ENCODE measurements at places on chromosomes 7 and 10.
A peak's percentile ranks its signal among the peaks of the same experiment; 100 is the strongest.

DNA sequence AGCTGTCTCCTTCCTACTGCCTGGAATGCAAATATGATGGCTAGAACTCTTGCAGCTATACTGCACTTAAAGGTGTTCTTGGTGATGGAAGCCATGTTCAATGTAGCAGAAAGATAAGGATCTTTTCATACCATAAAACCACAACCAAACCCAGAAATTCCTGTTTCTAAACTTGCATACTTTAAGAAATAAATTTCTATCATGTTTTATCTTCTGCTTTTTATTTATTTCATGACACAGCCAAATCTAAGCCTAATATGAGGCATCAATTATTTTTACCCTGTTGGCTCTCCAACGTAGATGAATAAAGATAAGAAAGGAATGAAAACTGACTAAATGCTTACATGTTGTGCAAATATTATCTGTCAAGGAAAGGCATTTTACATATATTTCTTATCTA lies 224.1 kb downstream of the DOCK4 start:
- no peak for DNase-seq

DNA sequence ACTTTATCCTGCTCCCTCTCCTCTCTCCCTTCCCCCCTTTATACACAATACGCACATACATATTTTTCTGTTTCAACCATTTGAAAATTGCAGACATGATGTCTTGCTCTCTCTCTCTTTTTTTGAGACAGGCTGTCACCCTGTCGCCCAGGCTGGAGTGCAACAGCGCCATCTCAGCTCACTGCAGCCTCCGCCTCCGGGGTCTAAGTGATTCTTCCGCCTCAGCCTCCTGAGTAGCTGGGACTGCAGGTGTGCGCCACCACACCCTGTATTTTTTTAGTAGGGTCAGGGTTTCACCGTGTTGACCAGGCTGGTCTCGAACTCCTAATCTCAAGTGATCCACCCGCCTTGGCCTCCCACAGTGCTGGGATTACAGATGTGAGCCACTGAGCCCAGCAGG lies 38.5 kb downstream of the KLHDC10 start:
- no peak for DNase-seq

GRCh38 chr10:114482480-114483304 lies 78.4 kb upstream of the AFAP1L2 start:
- DNase-seq: no peak

DNA sequence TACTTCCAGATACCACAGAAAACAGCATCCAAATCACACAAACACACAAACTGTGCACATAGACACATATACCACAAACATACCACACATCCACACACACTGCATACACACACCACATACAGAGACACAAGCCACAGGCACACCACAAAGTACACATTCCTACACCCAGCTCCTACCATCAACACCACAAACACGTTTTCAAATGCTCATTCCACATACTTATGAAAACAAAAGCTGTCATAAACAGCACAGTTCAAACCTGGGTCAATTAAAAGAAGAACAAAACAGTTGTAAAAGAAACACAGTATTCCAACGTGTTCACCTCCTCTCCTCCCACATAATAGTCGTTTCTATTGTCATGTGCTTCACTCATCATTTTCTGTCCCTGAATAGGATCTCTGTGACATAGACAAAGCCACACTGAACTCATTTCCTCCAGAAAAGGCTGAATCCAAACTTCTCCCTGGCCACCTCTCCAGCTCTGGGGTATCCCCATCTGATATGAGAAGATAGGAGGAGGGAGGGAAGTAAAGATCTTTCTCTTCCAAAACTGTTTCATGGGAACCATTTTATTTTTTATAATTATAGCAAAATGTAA lies 89.2 kb downstream of the CXCL12 start:
- DNase-seq: no peak

DNA sequence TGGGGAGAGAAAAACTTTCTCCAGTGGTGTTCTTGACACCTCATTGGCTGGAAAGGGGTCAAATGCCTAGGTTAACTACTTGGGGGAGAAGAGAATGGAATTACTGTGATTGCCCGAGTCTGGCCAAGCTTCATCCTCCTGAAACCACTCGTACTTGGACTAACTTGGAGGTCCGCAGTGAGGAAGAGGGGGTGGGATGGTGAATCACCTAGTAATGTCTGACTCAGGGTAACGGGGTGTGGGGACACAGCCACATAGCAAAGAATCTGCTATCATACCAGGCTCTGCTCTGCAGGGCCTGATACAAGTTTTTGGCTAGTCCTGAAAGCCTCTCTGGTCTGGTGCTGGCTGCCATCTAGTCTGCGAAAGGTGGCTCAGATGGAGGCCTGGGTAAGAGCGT lies 190.9 kb downstream of the RPS24 start:
- DNase-seq: no peak

DNA sequence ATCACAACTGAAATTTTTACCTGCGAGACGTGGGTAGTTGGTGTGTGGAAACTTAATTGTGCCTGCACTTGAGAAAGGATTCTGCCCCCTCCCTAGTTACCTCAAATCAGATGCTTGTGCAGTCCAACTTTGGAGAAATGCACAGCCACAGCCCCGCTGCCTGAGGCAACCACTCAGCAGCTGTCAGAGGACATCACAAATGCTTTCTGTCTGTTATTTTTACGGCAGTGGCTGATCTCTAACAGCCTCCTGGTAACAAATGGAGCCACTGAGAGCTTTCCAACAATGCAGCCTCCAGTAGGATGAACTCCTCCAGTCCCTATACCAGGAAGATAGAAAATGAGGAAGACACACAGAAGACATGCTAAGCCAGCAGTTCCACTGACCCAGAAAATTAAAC lies 712.2 kb upstream of the GHITM start:
- no peak for DNase-seq

- DNase-seq: no peak
Observed at GRCh38 chr10:44982114-44982460, 3.5 kb upstream of the DEPP1 start.

DNA sequence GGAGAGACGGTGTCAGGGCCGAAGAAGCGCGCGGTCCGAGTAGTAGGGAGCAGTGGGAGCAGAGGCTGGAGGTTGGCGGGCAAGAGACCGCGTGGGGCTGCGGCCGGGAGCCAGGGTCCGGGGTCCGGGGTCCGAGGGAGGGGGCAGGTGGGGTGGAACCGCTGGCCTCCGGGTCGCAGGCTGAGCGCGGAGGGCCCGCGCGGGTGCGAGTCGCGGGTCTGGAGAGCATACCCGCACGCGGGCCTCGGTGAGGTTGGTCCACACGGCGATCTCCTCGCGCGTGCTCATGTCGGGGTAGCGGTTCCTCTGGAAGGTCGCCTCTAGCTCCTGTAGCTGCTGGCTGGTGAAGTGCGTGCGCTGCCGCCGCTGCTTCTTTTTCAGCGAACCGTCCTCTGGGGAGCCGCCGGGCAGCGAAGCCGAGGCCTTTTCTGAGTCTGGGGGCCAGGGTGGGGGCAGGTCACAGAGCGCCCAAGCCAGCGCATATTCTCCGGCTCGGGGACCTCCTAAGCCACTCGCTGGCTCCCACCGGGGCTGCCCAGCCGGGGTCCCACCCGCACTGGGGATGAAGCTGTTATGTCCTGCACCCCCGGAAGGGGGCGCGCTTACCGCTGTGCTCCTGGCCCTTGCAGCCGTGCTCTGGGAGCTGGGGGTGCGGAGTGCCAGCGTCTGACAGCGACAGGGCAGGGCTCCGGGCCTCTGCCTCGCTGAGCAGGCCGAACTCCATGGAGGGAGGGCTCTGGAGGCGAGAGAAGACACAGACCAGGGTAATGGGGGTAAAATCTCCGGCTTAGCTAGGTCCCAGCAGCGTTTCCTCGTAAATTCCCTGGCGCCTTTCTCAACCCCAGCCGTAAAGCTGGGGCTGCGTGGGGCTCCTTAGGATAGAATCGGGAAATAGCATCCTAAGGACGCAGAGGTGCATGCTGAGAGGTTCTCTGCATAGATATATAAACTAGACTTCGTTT lies 5.5 kb downstream of the ELOVL3 start:
- peak; percentile 64 for DNase-seq

- DNase-seq: no peak
Observed at GRCh38 chr7:129655811-129656210, 44.3 kb downstream of the NRF1 start.

- no peak for DNase-seq
Observed at GRCh38 chr10:94094540-94094939, 100.8 kb downstream of the PLCE1 start.

- DNase-seq: no peak
Observed at GRCh38 chr7:142752376-142753225, 3.3 kb downstream of the PRSS1 start.

DNA sequence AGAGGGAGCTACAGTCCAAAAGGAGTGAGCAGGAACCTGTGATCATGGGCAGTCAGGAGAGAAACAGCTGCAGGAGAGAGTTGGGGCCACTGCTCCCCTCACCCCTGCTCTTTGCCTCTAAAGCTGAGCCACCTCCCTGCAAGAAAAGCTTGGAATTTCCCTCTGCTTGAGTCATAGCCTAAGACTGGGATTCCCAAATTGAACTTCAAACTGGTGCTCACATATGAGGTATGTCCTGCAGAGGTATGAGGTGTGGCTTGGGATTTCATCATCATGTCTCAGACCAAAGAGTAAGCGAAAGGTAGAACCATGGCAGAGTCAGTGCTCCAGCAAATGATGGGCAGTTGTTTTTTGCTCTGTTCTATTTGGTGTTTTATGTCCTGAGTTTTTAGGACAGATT lies 237.1 kb upstream of the NRP1 start:
- DNase-seq: no peak

DNA sequence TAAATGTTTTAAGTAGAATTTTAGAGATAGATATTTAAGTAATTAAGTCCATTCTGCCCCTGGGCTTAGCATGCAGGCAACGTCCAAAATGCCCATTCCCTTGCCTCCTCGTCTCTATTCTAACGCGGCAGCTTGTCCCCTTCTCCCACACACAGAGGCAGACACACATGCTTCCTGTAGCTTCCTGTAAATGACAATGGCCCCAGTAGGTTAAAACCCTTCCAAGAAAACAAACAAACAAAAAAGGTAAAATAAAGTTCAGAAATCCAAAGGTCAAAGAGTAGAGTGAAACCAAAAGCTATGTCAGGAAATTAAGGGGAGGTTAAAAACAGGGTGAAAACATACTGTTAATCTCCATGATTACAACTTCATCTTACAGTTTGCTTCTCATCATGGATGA lies 857.6 kb downstream of the GATA3 start:
- DNase-seq: no peak

DNA sequence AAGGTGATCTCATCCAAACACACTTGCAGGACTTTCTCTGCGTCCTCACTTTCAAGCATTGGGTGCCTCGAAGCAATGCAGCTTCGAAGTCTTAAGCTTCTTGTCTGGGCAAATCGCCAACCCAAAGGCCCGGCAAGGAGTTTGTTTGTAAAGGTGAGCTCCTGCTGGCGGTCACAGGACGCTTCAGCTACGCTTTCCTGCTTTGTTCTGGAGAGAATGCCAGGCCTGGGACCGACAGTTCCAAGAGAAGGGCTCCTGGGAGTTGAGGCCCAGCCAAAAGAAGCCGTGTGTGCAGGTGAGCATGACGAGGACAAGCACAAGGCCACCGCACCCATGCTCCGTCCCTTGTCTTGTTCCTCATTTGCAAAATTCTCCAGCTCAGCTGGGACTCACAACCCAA lies 106.6 kb upstream of the DOCK1 start:
- no peak for DNase-seq

GRCh38 chr7:98553666-98554065 lies 63.4 kb upstream of the NPTX2 start:
- DNase-seq: no peak

GRCh38 chr7:156554488-156554887 lies 86.1 kb upstream of the RNF32 start:
- DNase-seq: no peak

DNA sequence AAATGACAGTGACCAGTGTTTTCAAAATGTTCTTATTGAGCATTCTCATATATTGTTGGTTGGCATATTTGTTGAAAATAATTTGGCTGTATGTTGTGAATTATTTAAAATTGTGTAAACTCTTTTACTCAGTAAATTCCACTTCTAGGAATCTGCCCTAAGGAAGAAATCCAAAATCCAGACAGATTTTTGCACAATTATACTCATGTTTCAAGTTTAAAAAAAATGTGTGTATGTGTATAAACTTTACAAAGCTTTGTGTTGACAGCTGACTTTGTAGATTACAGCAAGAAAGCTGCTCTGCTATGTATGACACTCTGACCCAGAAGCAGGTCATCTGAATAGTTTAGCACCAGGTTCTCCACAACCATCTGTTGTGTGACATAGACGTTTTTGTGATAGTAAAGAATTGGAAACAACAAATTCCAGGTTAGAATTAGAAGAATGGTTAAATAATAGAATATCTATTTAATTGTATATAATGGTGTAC lies 21.6 kb downstream of the KIFBP start:
- no peak for DNase-seq

GRCh38 chr10:131876508-131876907 lies 24.3 kb upstream of the PPP2R2D start:
- no peak for DNase-seq

DNA sequence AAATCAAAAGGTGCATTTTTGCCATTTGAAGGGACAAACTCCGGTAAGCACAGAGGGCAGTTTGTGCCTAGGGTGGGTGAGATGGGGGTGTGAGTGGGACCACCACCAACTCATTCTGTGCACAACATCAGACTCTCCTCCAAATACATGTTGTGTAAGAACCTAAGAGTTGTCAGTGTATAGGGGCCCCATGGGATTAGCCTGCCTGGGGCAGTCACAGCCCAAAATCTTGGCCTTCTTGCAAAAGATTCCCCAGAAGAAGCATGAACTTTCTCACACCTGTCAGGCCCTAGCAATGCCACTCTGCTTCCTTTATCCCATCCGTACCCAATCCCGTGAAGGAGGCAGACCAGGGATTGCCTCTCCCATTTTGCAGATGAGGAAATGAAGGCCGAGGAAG lies 47.1 kb upstream of the NANOS1 start:
- no peak for DNase-seq

- no peak for DNase-seq
Observed at GRCh38 chr10:117980216-117980615, 66.5 kb downstream of the RAB11FIP2 start.

DNA sequence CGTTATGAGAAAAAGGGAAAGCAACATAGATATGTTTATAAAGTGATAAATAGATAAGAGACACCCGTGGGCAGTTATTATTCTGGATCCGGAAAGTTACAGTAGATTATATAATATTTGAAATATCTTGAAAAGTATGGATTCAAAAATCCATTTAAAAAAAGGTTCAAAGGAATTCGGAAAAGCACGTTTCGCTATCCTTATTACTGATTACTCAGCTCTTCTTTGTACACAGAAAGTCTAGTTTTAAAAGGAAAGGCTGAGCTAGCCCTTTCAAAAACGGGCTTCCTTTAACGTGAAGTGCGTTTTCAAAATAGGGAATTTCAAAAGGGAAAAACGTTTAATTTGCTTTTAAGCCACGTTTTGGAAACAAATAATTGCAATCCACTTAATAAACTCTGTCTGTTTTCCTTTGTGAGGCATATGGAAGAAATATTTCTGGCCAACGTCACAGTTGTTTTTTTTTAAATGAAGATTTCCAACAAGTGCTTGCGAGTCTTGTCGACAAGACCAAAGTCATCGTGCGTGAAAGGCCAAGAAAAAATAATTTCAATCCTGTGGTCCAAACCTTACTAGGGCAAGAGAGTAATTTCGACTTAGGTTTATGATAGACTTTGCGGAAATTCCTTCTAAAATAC lies 2.2 kb upstream of the SKIDA1 start:
- peak; percentile 84 for DNase-seq

- DNase-seq: no peak
Observed at GRCh38 chr10:122657255-122657654, 42.4 kb downstream of the C10orf120 start.
